Hypothalamus (tissue), 51 donors: ENCODE measurements at places on chromosomes 16 and 17.

DNA sequence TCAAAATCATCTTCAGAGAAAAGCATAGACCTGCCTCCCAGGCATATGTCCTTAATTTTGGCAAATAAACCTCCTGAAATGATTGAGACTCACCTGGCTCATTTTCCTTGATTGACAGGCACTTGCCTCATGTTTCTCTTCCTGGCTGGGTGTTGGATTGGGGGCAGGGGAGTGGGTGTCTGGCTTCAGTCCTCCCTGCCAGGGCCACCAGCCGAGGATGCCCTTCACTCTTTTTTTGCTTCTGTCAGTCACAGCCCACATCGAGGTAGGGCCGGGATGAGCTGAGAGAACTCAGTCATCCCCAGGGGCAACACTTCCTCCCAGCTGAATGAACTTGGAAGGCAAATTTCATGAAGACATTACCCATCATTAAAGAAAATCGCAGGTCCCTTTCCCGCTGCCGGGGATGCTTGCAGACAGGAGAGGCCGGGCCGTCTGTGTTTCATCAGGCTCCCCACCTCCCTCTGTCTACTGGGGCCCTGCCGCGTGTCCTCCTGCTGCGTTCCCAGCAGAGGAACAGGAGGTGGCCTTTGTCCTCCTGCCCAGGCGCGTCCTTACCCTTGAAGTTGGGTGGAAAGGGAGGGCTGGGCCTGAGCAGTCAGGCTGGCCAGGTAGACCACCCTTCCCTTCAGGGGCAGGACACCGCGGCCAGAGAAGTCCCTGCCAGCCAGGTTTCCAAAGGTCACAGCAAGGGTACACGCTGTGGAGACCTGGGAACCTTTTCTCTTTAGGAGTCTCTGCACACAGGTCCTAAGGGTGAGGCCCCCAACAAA lies 11.2 kb upstream of the DNAH17 start:
- DNase-seq = no peak

- no peak for DNase-seq
Measured at GRCh38 chr16:82138478-82139285, 31.3 kb downstream of the MPHOSPH6 start.

GRCh38 chr17:64373722-64374121 lies 16.9 kb downstream of the PECAM1 start:
- DNase-seq = no peak

DNA sequence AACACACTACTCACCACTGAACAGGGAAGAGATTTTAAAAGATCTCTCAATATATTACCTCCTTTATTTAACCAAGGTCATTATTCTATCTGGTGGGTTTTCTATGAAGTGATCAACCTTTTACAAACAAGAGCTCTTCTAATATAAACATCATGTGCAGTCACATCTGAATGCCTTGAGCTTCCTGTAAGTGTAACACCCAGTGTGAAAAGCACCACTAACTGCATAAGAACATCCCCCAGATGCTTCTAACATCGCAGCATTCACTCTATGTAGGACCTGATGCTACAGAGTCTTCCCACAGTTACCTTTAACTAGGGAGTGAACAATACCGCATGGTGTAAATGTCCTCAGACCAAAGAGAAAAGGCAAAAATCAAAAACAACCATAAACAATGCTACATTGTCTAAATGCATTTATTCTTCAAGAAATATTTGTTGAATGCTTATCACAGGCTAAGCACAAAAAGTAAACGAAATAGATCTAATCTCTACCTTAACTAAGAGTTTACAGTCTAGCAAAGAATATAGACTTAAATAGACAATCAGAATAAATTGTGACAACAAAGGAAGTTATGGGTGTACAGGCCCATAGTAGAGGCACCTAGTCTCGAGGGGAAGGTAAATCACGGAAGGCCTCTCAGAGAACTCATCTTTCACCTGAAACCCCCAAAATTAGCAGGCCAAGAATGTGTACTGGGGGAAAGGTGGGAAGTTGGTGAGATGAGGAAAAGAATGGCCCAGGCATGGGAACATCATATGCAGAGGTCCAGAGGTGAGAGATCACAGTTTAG lies 16.2 kb downstream of the SKAP1 start:
- DNase-seq = no peak

GRCh38 chr17:57092171-57092570 lies 7.1 kb downstream of the AKAP1 start:
- no peak for DNase-seq

DNA sequence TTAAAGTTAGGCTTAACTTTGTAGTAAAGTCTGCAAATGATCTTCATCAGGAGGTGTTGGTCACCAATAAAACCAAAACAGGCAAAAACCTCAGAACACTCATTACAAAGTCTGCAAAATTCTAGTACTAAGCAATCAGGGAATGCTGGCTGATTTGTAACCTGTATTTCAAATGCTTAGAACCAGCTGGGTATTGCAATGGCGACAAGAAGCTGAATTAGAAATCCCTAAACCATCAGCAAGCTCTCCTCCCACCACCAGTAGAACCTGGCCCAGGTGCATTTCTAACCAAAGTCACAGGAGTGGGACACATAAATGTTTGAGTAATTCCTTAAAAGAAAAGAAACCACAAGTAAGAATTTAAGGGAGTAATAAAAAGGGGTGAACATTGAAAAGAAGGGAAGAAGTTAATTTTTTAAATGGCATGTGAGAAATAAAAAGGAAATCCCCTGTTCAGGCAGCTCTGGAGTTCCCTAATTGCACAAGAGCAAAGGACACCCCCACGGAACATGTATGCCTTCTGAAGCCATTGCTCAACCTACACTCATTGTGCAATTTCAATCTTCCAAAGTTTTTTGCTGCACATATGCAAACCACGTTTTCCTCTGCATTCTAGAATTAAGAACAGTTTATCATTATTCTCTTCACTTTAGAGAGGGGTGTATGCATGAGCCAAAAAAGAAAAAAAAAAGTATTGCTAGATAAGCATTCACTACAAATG lies 102.9 kb downstream of the HIC1 start:
- DNase-seq = no peak

GRCh38 chr17:35238821-35239220 lies 4.1 kb upstream of the SLFN5 start:
- no peak for DNase-seq
